T-helper 22 cell (primary cell): ENCODE measurements at places on chromosomes 7 and 10.

DNA sequence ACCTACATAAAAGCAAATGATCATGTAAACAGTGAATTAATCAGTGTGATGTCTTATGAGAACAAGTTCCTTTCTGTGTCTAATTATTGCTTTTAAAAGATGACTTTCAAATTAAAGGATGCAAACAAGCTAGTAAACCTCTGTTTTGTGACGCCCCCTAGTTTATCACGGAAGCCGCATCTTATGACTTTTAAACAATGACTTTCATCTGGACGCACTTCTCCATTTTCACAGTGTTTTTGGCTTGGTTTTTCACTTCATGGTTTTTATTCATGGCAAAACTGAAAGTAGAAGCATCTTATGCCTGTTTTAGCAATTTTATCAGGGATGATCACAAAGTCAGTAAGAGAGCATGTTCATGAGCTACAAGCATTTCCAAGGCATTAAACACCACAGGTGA, 35.0 kb downstream of the ITGA8 start:
- DNase-seq: no peak

GRCh38 chr7:42372479-42372878, 135.5 kb upstream of the GLI3 start:
- no peak for DNase-seq

DNA sequence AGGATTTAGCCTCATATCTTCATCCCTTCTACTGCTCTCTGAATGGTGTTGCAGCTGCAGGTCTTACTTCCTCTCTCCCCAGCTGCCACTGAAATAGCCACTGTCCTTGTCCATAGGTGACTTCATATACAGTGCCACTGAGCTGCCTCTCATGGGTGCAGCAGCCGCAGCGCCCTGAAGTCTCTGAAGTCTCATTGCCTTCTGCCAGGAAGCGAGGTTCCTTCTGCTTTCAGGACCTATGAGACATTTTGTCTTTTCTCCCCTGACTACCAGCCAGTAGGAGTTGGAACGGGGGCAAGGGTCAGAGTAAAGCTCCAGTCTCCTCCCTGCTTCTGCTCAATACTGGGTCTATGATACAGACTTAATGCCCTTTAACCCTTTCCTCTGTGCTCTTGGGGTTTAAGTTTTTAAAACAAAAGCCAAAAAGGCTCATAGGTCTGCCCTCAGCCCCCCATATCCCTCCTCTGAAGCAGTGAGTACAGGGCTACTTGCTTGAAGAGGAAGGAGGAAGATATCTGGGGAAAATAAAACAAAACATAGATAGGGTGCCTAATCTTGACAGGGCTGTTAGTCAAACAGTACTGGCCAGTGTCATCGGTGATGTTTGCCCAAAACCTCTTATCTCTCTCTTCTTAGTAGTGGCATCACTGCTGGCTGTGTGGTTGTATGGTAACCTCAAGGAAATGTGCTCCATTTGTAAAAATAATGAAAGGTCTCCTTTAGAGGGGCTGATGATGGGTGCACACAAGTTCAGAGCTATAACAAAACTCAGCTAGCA, 7.1 kb downstream of the PLCE1 start:
- no peak for DNase-seq

DNA sequence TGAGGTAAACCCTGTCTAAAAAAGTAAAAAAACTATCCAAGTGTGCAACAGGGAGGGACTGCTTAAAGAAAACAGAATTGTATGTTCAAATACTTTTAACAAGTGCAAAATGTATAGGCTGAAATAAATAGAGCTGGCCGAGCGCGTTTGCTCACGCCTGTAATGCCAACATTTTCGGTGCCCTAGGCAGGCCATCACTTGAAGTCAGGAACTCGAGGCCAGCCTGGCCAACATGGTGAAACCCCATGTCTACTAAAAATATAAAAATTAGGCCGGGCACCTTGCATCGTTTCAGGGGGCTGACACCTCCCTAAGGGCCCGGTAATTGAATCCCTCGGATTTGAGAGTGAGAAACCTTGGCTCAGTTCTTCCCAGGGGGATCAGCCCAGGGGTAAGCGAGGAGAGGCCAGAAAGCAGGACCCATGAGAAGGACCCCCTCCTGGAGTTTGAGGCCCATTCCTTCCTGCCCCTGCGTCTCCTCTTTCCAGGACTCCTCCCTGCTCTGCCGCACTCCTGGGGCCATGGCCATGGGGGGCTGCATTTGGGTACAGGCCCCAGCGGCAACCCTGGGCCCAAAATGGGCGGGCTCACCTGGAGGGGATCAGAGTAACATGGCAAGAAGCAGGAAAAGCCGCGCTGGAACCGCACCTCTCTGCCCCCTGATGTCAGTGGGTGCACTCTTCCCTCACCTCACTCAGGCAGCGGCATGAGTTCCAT, 75.5 kb upstream of the TMEM248 start:
- no peak for DNase-seq

GRCh38 chr7:77456696-77457095, 40.5 kb upstream of the GSAP start:
- DNase-seq: no peak

DNA sequence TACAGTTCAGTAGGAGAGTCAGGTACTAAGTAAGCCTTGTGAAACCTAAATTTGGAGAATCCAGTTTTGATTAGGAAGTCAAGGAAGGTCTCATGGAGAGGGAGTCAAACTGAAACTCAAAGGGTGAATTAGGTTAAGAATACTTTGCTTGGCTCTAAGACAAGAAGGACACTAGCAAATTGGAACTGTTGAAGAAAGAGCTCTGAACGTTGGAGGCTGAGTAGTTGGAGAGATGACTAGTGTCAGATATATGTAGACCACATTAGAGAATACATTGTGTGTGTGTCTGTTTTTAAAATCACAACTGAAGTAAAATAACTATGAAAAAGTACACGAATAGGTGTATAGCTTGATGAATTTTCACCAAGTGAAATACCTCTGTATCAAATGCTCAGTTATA, 6.3 kb downstream of the VPS26A start:
- DNase-seq: no peak

DNA sequence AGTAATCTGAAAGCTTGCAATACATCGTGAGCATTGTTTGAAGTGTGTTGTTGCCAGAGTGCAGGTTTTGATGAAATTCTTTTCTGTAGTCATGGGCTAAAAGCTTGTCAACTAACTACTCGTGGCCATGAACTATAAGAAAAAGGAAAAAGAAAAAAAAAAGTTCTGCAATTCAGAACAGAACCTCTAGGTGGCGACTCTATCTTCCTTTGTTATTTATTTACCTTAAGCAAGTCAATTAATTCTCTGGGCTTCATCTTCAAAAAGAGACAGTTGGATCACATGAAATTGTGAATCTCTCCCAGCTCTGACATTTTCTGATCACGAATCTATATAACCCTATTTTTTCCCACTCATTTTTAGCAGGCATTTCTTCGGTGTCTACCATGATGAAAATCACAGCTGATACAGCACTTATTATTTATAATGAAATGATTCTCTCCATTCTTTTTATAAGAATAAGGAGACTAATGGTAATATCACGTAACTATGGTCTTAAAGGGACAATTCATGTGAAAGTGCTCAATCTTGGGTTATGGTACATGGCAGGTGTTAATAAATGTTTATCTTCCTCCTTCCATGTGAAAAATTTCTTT, 18.8 kb downstream of the TMEM196 start:
- no peak for DNase-seq

DNA sequence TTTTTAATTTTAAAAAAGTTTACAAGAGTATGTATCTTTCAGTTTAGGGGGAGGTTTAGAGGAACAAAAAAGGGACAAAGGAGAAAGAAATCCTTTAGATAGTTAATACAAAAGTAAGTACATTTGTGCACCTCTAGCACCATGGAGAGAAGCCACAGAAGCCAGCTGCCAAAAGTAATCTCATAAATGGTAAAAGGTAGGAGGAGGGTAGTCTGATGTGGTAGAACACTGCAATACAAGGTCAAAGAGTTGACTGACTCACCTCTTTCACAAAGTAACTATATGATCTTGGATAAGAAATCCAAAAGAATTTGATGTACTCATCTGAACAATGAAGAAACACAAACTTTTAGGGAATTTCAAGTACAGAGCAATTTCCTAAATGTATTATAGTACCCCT, 68.1 kb downstream of the CNOT4 start:
- DNase-seq: no peak

DNA sequence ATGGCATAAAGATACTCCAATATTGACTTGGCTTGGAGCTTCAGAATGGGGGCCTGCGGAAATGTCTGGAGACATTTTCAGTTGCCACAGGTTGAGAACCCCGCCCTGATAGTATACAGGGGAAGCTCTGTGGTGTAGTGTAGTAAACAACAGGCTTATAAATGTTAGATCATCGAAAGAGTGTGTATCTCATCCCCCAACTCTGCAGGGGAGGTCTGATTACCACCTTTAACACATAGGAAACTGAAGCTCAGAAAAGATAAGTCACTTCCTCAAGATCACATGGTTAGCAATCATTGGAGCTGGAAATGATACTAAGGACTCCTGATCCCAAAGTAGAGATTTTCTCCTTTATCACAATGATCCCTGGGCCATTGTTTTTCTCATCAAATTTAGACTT, 144.5 kb upstream of the BMPER start:
- no peak for DNase-seq

- no peak for DNase-seq
Measured at GRCh38 chr7:96674565-96674964, 35.1 kb downstream of the SEM1 start.

DNA sequence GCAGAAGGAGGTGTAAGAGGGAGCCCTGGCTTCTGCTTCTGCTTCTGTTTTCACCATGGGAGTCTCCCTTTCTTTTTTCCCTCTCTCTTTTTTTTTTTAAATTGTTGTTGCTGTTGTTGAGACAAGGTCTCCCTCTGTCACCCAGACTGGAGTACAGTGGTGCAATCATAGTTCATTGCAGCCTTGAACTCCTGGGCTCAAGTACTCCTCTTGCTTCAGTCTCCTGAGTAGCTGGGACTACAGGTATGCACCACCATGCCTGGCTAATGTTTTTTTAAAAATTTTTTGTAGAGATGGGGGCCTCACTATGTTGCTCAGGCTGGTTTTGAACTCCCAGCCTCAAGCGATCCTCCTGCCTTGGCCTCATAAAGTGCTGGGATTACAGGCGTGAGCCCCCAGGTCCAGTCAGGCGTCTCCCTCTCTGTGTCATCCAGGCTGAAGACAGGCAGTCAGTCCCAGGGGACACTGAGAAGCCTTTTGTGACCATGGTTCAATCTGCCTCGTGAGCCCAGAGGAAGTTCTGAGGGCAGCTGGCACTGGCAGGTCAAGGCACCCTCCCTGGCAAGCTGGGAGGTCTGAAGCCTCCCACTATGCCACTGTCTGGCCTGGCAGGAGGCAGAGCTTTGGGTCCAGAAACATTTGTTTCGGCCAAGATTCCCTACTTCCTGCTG, 33.6 kb upstream of the NPFFR1 start:
- DNase-seq: no peak

DNA sequence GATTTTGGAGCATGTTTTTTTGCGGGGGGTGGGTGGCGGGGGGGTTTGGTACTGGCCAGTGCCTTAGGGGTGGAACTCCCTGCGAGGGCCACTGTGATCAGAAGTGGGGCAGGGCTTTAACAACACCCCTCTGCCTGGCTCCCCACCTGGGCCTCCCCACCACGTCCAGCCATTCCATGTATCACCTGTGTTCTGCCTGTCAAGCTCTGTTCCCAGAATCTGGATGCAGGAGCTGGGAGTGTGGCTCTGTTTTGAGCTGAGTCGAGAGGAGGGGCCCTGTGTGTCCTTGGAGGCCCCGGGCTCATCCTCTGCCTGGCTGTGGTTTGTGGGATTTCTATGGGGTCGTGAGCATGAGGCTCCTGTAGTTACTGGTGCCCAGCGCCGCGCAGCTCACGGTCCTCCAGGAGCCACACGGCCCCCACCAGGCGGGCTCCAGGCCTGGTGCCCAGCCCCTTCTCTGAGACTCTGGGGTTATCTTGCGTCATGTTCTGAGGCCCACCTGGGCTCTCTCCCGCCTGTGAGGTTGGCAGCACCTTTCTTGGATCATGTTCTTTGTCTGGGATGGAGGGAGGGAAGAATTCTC, 29.6 kb downstream of the PFKFB3 start:
- no peak for DNase-seq

DNA sequence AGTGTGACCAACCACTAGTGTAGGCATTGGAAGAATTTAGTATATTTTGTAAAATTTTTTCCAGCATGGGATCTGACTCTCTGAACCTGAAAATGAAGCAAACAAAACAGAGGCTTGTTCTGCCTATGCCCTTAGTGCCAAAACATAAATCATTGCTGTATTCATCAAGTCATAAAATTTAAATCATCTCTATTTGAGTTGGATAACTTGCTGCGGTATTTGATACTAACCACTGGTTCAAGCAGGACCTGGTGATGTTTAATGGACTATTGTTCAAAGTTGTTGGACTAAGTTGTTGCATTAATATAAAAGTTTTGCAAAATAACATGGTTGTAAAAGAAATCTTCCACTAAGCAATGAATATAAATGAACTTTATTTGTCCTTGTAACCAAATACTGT, 19.8 kb upstream of the RPA3 start:
- DNase-seq: no peak

- no peak for DNase-seq
Measured at GRCh38 chr7:42381161-42381560, 144.2 kb upstream of the GLI3 start.

DNA sequence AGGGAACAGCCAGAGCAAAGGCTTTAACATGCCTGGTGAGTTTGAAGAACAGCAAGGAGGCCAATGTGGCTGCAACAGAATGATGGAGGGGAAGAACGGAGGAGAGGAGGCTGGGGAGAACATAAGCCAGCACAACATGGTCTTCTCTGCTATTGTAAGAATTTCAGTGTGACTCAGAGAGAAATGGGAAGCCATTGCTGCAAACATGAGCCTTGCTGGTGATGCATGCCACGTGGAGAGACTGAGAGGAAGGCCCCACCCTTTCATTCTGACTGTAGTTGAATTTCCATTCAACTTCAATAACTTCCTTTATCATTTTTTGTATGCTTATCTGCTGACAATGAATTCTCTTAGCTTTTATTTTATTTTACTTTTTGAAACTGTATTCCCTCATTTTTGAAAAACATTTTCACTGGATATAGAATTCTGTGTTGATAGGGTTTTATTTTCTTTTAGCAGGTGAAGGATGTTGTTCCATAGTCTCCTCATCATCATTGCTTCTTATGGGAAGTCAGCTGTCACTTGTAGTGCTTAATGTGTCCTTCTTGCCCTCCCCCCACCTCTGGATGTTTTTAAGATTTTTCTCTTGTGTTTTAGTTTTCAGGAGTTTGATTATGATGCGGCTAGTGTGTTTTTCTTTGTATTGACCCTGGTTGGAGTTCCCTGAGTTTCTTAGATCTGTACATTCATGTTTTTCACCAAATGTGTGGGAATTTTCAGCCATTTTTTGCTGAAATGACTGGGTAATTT, 46.4 kb upstream of the LEP start:
- no peak for DNase-seq

DNA sequence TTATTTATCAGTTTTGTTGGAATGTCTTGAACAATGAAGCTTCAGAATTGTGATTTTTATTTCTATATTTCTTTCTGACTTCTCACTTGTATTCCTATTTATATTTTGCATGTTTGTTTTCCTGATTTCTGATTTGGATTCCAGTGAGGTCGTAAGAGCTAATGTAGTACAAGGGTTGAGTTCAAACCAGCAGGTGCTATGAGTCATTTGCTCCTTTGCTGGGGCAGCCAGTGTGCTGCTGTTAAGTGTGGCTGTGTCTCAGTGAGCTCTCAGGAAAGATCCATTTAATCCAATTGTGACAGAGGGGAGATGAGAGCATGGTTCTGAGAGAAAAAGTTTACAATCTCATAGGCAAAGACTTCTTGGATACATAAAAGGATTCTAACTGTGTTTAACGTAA, 48.6 kb downstream of the MCU start:
- no peak for DNase-seq
